ENCODE measurements at places on chromosomes 1 and 21. TPM values are rescaled to one million over a fixed set of nuclear protein-coding genes. Genes with fewer than 3 reads are reported as not detected.

The C1orf56 gene
- 1.5 TPM for total RNA-seq

The ALPL gene
- not detected for total RNA-seq

The EXO1 gene
- 50.0 TPM for total RNA-seq

The UBL4B gene
- not detected for total RNA-seq

The DNALI1 gene
- 0.29 TPM for total RNA-seq

The OMA1 gene
- 12.0 TPM for total RNA-seq

The FAM151A gene
- total RNA-seq: not detected

The C1orf115 gene
- total RNA-seq: 0.73 TPM

The CELA2A gene
- not detected for total RNA-seq

The PTGFRN gene
- 14.2 TPM for total RNA-seq

The PODN gene
- not detected for total RNA-seq

The MYOC gene
- not detected for total RNA-seq

The IGFN1 gene
- not detected for total RNA-seq

The LENEP gene
- 0.56 TPM for total RNA-seq

The ID3 gene
- total RNA-seq: 36.2 TPM

The TCEA3 gene
- 4.4 TPM for total RNA-seq

The C1QTNF12 gene
- 3.8 TPM for total RNA-seq

The ABCG1 gene
- 24.6 TPM for total RNA-seq

The ELAPOR1 gene
- total RNA-seq: 11.5 TPM

The RHBDL2 gene
- total RNA-seq: not detected

The C1orf116 gene
- total RNA-seq: not detected

The OR2L3 gene
- total RNA-seq: not detected

The RAB3B gene
- total RNA-seq: 0.21 TPM

The ARTN gene
- not detected for total RNA-seq

The NUDT4B gene
- 0.53 TPM for total RNA-seq

The ADAMTS4 gene
- total RNA-seq: 3.0 TPM

The HES3 gene
- total RNA-seq: not detected

The CRNN gene
- not detected for total RNA-seq

The PEX11B gene
- total RNA-seq: 22.8 TPM

The GPN2 gene
- 38.3 TPM for total RNA-seq

The SPATA21 gene
- total RNA-seq: not detected

The OR2AK2 gene
- total RNA-seq: not detected

The DISP3 gene
- 0.07 TPM for total RNA-seq

The DHRS3 gene
- total RNA-seq: 58.8 TPM

The MX2 gene
- total RNA-seq: 25.3 TPM

The FLG2 gene
- total RNA-seq: not detected

The HHIPL2 gene
- total RNA-seq: not detected

The NFIA gene
- total RNA-seq: 5.3 TPM

The PPM1J gene
- 1.2 TPM for total RNA-seq

The SPATA45 gene
- not detected for total RNA-seq

The CDA gene
- not detected for total RNA-seq

The INKA2 gene
- total RNA-seq: 2.3 TPM

The SLFNL1 gene
- 0.07 TPM for total RNA-seq

The ARHGEF10L gene
- not detected for total RNA-seq

The NMNAT2 gene
- total RNA-seq: not detected

The HES4 gene
- 1.7 TPM for total RNA-seq

The TRIM58 gene
- not detected for total RNA-seq

The ATP6V1G3 gene
- not detected for total RNA-seq

The AQP10 gene
- not detected for total RNA-seq

The SSBP3 gene
- 44.4 TPM for total RNA-seq

The VWA5B1 gene
- not detected for total RNA-seq

The SELE gene
- not detected for total RNA-seq

The NES gene
- 0.07 TPM for total RNA-seq

The OR2T29 gene
- not detected for total RNA-seq

The LCE2A gene
- total RNA-seq: not detected

The OR6K3 gene
- total RNA-seq: not detected

The HSPA6 gene
- 0.48 TPM for total RNA-seq

The SELENBP1 gene
- not detected for total RNA-seq

The OSCP1 gene
- 2.7 TPM for total RNA-seq

All from activated CD4-positive, alpha-beta memory T cell treated with anti-CD3 and anti-CD28 coated beads for 36 hours (primary cell).